ENCODE measurements at places on chromosomes 13 and 19.

- no peak for DNase-seq
These were observed 13.5 kb upstream of the TLE5 start for GRCh38 chr19:3075605-3076431.

DNA sequence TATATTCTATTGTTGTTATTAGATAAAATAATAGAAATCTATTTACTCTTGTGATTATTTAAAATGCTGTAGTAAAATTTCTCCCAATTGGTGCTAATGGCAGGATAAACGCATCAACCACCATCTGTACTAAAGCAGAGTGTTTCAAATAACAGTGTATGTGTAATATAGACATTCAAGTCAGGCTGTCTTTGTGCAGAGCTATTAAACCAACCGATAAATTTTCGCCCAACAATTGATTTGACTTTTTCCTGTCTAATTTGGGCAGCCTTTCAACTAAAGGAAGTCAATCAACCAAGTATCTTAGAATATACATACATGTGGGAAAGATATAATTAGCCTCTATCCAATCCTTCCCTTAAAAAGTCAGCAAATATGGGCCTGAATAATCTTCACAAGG lies 5.8 kb downstream of the AMER2 start:
- DNase-seq, result no peak

DNA sequence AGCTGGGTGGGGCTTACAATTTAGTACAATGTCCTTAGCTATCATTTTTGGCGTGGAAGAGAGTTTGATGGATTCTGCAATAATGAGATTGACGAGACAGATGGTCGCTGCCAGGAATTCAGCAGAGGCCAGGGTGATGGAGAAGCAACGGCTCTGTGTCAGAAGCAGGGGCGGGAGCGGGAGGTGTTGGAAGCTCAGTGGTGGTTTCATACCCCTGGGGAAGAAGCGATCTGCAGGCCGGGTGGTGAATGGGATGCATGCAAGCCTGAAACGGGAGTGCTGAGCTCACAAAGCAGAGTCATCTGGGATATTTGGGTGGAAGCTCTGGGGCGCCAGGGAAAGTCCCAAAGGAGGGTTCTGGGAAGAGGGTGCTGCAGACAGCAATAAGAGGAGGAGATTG lies 370.8 kb downstream of the ZNF536 start:
- DNase-seq, result no peak

GRCh38 chr13:93680329-93680728 lies 453.7 kb downstream of the GPC6 start:
- no peak for DNase-seq

GRCh38 chr19:35648017-35648961 lies at the start of gene COX6B1:
Gene COX6B1, plus strand, starts transcription at chr19:35648323. Its CDS starts 2,921 bp downstream, at chr19:35651244.
- DNase-seq, result peak; percentile 87

- DNase-seq, result no peak
These were observed 10.6 kb downstream of the AKAP8 start for GRCh38 chr19:15368798-15369593.

- no peak for DNase-seq
These were observed 345.8 kb downstream of the TBC1D4 start for GRCh38 chr13:75136151-75136550.

GRCh38 chr13:25988661-25989060 lies 63.2 kb downstream of the SHISA2 start:
- no peak for DNase-seq

DNA sequence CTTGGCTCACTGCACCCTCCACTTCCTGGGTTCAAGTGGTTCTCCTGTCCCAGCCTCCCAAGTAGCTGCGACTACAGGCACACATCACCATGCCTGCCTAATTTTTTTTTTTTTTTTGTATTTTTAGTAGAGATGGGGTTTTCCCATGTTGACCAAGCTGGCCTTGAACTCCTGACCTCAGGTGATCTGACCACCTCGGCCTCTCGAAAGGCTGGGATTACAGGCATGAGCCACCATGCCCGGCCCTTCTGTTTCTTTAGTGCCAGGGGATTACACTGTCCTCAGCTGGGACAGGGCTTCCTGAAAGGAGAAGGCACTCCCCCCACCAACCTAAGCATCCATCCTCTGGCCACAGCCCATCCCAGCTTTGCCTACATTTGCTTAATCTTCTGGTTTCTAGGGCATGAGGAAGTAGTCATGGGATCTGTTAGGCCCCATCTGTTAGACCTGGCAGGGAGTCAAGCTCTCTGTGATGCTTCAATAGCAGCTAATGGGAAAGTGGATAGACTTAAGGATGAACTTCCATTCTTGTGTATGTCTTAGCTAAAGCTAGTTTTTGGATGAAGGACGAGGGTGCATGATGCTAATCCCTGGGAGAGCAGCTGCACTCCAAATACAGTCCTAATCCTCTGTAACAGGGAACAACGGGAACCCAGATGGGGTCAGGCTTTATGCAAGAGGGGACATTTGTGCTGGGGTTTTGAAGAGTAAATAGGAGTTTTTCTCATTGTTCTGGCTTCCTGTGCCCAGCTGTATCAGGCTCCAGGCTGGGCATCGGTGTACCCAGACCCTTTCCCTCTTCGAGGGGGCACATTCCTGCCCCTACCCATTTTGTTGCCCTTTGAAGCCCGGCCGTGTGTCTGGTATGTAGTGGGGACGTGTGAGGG lies 2.6 kb downstream of the VAV1 start:
- DNase-seq, result no peak

GRCh38 chr13:105118426-105118985 lies 1417.0 kb downstream of the EFNB2 start:
- DNase-seq, result no peak

DNA sequence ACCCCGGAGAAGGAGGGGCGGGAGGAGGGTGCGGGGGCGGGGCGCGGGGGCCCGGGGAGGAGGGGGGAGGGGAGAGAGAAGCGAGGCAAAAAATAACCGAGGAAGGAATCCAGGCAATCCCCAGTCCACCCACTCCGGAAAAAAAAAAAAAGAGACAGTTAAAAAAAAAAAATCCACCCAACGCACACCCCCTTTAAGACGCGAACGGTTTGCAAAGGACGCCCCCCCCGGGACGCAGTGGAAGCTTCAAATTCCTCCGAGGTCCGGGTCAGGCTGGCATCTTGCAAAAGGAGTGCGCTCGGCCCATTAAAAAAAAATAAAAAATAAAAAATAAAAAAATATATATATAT lies at the start of gene CACNA1A:
TSS of gene CACNA1A (minus strand) at position 9 of the 350 bp plus-strand sequence. CDS start 255 bp downstream, outside the sequence.
- DNase-seq, result no peak

DNA sequence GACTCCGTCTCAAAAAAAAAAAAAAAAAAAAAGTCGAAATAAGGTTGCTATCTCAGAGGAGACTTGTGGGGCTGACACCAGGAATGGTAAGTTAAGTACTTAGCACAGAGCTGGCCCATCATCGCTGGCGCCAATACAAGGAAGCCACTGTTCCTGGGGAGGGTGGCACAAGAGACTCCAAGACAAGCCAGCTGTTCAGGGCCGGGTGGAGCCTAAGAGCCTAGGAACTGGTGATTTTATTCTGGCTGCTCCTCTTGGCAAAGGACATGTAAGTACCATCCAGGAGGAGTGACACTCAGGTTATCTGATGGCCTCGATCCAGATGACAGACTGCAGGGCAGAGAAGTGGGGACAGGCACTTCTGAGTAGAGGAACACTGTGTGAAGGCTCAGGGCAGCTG lies 3.8 kb downstream of the ELOF1 start:
- no peak for DNase-seq

GRCh38 chr13:113052206-113052605 lies 53.4 kb upstream of the F7 start:
- DNase-seq, result no peak

DNA sequence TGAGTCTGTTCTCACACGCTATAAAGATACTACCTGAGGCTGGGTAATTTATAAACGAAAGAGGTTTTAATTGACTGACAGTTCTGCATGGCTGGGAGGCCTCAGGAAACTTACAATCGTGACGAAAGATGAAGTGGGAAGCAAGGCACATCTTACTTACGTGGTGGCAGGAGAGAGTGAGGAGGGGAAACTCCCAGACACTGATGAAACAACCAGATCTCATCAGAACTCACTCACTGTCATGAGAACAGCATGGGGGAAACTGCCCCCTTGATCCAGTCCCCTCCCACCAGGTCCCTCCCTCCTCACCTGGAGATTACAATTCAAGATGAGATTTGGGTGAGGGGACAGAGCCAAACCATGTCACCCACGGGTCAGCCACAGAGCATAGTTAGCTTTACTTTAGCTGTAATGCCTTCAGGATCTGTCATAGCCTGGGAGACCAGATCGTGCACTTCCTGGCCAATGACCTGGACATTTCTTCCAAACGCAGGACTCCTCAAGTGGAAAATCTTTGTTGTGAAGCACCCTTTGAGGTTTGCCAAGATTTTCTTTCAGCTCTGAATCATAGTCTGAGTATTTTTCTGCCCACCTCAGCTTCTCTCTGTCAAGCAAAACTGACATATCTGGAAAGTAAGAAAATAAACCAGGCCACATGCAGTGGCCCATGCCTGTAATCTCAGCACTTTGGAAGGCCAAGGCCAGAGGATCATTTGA lies 25.2 kb upstream of the HIF3A start:
- DNase-seq, result peak; percentile 54

- DNase-seq, result no peak
These were observed 233.5 kb upstream of the SERP2 start for GRCh38 chr13:44140146-44140545.

DNA sequence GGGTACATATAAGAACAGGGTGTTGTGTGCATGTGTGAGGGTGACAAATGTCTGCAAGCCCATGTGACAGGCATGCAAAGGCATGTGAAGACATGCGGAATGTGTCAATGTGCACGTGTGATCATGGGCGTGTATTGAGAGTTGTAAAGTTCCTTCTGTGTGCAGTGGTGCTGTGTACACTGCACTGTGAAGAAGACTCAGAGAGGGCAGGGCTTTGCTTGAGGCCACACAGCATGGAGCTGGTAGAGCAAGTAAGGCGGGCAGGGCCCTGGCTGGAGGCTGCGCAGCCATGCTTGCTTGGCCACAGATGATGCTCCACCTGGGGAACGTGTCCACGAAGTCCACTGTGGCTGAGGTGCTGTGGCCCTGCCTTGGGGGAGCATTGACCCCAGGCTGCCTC lies 66.8 kb downstream of the PTPRS start:
- no peak for DNase-seq

DNA sequence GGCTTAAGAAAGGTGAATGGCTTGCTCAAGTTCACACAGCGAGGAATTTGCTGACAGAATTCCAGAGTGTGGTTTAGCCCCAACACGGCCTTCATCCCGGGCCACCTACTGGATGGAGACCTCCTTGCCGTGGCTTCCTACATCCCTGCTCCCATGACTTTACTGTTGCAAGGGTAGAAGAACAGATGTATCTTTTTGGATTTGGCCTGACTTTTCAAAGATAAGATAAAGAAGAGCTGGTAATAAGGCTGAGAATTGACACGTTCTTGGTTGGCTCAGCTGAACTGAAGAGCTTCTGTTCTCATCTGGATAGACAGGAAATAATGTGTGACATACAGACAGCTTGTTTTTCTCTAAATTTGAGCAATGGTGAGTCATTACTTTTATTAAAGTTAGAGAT lies 113.1 kb downstream of the KLF5 start:
- DNase-seq, result no peak

DNA sequence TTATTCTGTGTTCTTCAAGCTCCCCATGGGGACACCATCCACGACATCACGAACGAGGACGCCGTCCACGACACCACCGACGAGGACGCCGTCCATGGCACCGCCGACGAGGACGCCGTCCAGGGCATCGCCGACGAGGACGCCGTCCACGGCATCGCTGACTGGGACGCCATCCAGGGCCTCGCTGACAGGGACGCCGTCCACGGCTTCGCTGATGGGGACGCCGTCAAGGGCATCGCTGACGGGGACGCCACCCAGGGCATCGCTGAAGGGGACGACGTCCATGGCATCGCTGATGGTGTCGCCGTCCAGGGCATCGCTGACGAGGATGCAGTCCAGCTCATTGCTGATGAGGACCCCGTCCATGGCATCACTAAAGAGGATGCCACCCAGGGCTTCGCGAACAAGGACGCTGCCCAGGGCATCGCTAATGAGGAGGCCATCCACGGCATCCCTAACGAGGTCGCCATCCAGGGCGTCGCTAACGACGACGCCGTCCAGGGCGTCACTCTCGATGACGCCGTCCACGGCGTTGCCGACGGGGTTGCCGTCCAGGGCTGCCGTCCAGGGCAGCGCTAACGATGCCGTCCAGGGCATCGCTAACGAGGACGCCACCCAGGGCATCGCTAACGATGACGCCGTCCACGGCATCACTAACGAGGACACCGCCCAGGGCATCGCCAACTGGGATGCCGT lies 949.2 kb downstream of the TUBA3C start:
- no peak for DNase-seq

DNA sequence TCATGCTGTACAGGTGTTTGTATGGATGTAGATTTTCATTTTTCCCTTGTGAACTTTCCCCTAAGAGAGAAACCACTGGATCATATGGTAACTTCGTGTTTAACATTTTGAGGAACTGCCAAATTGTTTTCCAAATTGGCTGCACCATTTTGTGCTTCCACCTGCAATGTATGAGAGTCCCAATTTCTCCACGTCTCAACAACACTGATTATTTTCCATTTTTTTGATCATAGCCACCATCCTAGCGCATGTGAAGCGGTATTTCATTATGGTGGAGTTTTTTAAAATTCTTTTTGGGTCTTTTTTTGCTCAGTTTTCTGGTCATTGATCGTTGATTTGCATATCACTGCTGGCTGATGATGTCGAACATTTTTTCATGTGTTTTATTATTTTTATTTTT lies 5.0 kb downstream of the NDUFA13 start:
- no peak for DNase-seq

DNA sequence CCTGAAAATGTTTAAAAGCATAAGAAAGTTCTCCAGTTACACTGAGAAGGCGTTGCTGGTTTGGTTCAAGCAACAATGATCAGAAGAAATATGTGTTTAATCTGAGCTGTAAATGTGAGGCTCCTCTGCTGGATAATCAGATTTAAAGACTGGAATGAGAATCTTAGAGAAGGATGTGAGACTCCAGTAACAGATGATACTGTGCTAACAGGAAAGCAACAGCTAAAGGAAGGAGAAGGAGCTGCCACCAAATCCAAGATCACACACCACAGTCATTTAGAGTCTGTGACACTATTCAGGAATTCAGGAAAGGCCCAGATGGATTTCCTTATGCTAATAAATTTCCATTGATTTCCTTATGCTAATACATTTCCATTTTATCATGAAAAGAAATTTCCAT lies 16.9 kb downstream of the DCLK1 start:
- DNase-seq, result no peak

DNA sequence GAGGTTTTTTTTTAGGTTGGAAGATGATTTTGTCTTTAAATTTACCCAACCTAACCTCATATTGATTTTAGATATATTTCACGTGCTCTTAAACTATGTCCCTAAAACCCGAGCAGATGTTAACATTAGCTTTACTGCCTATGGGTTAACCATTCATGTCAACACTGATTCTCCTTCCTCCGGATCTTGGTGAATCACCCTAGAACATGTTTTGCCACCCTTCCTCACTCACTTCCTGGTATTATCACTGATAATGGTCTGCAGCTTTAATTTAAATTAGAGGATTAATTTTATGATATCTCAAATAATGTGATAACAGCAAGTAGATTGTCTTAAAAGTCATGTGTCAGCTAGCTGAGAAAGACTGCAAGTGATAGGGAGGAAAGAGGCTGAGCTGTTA lies 31.9 kb downstream of the HTR2A start:
- DNase-seq, result no peak
